ENCODE measurements at places on chromosomes 16 and 17.
A peak's percentile ranks its signal among the peaks of the same experiment; 100 is the strongest.

DNA sequence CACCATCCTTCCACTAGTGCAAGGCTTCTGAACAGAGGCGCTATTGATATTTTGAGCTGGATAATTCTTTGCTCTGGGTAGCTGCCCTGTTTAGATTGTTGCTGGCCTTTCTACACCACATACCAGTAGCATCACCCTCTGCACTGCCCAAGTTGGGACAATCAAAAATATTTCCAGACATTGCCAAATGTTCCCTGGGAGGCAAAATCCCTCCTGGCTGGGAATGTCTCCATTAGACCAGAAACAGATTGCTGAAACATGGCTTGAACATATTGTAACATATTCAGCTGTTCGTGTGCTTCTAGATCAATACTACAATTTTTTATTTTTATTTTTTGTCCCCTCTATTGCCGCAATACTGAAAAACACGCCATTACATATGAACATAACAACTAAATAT, 174.6 kb downstream of the ABCA8 start:
- DNase-seq: no peak

- DNase-seq: peak; percentile 28
Observed at GRCh38 chr17:28612936-28613872, 781 bp downstream of the RSKR start.

DNA sequence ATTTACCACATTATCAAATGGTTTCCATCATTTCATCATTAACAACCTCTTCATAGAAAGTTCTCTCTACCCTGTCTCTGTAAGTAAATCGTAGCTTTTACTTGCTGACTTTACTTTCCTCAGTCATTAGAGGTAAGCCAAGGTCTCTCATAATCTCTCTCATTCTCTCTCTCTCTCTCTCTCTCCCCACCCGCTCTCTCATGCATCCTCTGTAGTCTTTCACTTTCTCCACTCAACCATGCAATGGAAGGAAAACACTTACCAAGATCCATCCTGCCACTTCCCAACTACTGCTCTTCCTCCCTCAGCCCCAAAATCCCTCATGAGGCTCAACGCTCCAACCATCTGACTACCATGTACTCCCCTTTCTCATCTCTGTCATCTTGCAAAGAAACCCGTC, 6.1 kb downstream of the CEP112 start:
- no peak for DNase-seq

GRCh38 chr17:19457830-19458271, 46.8 kb downstream of the RNF112 start:
- no peak for DNase-seq

- no peak for DNase-seq
Observed at GRCh38 chr16:22202261-22202637, 3.8 kb upstream of the EEF2K start.

DNA sequence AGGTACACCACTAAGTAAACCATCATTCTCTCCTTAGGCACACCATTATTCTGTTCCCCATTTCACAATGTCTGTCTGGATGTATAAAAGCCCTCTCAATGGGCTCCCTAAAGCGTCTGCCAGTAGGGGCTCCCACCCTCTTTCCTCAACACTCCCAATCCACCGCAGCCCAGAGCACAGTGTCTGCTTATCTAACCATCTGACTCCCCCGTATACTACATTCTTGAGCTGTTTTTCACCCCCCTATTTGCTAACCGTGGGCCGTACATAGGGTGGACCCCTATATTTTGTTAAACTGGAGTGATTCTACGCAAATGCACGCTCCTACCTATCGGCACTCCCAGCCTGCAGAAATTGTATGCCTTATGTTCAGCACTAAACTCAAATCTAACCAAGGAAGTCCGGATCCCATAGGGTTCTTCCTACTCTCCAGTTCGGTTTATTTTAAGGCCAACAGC, 685 bp upstream of the PSMD3 start:
- peak; percentile 35 for DNase-seq

DNA sequence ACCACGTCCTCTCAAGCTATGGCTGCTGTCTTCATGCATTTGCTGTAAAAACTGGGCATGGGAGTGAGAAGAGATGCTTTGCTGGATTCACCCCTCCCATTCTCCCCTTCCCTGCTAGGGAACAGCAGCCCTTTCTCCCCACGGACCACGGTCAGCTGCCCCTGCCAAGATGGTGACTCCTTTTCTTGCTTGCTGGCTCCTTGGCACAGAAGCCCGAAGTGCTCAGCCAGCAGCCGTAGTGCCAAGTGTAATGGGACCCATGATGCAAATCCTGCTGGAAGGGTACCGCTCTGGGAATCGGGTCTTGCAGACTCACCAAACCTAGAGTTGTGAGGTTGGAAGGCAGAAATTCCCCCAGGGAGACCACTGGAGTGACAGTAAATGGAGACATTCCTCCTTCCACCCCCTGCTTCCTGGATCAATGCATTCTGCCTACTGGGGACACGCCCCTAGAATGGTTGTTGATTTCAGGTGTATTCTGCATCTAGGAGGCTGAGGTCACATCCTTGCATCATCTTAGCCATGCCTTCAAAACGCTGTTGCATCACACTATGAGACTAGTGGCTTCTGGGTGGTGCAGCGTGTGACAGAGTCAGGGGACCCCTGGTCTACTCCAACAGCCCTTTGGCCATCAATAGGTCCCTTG, 63.0 kb upstream of the CBX4 start:
- peak; percentile 34 for DNase-seq

DNA sequence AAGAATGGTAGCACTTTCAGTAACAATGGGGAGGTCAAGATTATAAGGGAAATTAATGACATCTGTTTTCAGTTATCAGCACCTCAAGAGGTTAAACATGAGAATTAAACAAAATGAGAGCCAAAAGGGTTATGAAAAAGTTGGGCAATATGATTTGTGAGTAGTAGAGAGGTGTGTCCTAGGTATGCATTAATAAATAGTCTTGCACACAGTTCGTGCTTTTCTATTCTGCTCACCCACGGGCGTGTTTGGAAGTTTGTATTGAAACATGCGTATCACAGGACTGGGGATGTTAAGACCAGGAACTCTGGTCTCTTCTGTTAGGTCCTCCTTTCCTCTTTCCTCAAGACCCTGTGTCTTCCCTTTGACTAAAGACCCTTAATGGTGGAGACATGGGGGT, 6.0 kb downstream of the BPTF start:
- peak; percentile 65 for DNase-seq

GRCh38 chr16:57892041-57892440, 78.9 kb downstream of the CNGB1 start:
- peak; percentile 85 for DNase-seq

DNA sequence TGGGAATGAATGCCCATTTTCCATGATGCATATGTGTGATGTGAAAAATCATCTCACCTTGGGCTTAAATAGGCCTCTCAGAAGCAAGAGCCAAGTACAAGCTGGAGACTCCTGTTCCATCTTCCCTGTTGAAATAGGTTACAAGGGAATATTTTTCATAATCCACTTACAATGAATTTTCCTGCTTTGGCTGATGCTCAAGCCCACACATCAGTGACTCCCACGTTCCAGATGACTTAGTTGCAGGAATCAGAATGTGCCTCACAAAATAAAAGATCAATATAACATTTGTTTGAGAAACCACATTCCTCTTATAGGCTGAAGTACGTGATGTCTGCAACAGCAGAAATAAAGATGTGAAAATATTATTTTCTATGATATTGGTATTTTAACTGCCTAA, 24.1 kb downstream of the ANKFN1 start:
- DNase-seq: no peak

DNA sequence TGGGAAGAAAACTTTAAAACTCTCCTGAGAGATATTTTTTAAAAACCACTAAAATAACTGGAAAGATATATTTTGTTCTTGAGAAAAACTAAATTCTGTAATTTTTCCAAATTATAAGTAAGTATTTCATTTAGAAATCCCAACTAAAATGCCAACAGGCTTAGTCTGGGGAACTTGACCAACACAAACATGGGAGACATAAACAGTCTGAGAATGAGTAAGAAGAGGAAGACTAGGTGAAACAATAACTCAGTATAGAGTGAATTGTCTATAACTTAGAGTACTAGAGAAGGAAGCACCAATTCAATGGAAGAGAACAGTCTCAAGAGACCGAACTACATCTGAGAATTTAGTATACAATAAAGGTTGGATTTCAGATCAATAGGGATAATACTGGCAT, 2.9 kb downstream of the CMTM1 start:
- peak; percentile 27 for DNase-seq

GRCh38 chr16:20803561-20804214, 2.6 kb downstream of the ERI2 start:
- DNase-seq: no peak

GRCh38 chr16:31129568-31130335, 5.8 kb downstream of the PRSS8 start:
- DNase-seq: no peak

DNA sequence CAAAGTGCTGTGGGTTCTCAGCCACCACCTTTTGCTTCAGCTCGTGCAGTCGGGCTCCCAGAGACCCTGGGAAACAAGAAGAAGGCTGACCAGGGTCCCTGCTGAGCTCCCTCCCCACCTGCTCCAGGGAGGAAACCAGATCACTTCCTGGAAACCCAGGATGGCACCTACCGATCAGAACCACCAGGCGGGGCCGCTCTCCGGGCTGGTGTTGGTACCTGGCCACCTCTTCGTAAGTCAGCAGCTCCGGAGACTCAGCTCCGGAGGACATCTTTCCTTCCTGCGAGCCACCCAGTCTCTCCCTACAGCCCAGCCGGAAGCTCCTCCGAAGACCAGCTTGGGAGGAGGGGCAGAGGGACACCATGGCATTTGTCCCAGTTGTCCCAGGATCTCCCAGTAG, 18.9 kb downstream of the MPP3 start:
- no peak for DNase-seq

- no peak for DNase-seq
Observed at GRCh38 chr16:84268291-84269040, 26.2 kb upstream of the WFDC1 start.

DNA sequence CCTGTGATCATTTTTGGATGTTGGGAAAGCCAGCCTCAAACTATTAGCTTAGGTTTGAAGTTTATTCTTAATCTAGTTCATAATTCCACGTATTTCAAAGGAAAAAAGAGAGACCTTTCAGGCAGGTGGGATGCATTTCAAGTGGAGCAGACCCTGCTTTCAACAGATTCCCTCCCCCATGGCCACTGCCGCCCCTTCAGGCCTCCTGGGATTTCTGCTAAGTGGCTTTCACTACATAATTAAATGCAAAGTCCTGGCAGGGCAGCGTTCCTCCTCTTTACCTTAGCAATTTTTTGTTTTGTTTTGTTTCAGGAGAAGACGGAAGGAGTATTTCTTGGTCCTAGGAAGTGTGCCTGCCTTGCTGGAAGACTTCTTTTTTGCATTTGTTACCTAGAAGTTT, 36.6 kb downstream of the MAF start:
- no peak for DNase-seq

- no peak for DNase-seq
Observed at GRCh38 chr16:81641395-81642106, 137.5 kb upstream of the PLCG2 start.

GRCh38 chr17:80104321-80104955, 3.1 kb downstream of the GAA start:
- peak; percentile 36 for DNase-seq

GRCh38 chr16:74898659-74899058, 86.3 kb downstream of the WDR59 start:
- DNase-seq: no peak

GRCh38 chr16:18966791-18967190, 16.9 kb upstream of the TMC7 start:
- no peak for DNase-seq

Measured in epithelial cell of esophagus (primary cell).